Activated CD4-positive, alpha-beta T cell treated with anti-CD3 and anti-CD28 coated beads, Interleukin-2, amount 10 ng/mL, durations not matched to agents 24 days and 14 days (primary cell): ENCODE measurements at places on chromosomes 2 and 18. TPM values are rescaled to one million over a fixed set of nuclear protein-coding genes. Genes with fewer than 3 reads are reported as not detected.

DNA sequence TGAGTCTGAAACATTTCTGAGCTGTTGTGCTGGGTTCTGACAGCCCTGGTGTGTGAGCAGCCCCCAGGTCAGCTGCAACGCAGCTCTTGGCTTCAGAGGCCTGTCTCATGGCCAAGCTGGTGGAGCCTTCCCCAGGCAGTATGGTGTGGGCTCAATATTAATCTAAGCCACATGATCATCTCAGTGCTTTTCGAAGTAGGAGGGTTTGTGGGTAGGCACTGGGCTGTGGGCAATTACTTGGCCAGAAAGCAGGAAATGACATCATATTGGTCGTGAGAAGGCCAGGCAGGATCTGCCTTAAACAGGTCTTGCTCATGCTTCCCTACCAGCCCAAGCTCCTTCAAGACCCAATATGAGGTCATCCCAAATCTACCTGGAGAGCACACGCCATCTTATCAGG lies 26.9 kb downstream of the LOXHD1 start:
- H3K27me3 ChIP-seq = peaks cover 5% of the 10 kb centered on the region
- H3K4me3 ChIP-seq = no peak overlapping the region
- no peak for DNase-seq
- H3K27ac ChIP-seq = no peak overlapping the region

DNA sequence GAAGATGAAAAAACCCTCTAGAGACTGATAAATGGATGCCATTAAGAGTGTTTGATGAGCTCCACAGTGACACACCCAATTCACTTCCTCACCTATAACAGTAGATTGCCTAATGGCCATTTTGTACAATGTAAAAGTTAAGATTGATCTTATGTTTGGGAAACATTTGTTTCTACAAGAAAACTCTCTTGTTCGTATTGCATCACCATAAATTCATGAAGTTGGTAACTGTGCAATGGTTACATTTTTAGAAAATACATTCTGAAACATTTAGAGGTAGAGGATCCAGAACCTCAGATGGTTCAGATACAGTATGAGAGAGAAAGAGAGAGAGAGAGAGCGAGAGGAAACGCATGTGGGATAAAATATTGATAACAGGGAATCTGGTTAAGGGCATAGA lies 31.8 kb downstream of the DAPL1 start:
- no peak overlapping the region for H3K4me3 ChIP-seq
- no peak overlapping the region for H3K27ac ChIP-seq
- peaks cover 2% of the 10 kb centered on the region for H3K27me3 ChIP-seq
- no peak for DNase-seq
- no peaks in the 10 kb centered on the region for H3K36me3 ChIP-seq
- H3K4me1 ChIP-seq = no peaks in the 10 kb centered on the region

DNA sequence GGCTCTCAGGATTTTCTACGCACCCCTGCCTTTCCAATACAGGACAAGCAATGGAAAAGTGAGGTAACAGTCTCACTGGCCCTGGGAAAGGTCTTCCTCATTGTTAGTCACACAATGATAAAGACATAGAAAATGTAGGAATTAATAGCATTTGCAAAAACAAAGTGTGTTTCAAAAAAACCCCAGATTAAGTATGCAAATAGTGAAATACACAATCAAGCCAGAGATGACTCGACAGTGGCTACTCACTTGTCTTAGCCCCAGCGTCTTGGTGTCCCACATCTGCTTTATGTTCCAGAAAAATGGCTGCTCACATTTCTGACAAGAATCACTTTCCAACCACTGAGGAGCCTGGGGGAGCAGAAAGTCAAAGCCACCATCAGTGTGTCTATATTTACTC lies 47.0 kb upstream of the AP1S3 start:
- no peak for DNase-seq
- H3K36me3 ChIP-seq = peaks cover 63% of the 10 kb centered on the region
- H3K27ac ChIP-seq = peak overlapping the region; percentile 73
- H3K4me3 ChIP-seq = no peak overlapping the region
- no peaks in the 10 kb centered on the region for H3K27me3 ChIP-seq

Gene HMSD
- total RNA-seq = 16.8 and 25.0 TPM in 2 replicates

DNA sequence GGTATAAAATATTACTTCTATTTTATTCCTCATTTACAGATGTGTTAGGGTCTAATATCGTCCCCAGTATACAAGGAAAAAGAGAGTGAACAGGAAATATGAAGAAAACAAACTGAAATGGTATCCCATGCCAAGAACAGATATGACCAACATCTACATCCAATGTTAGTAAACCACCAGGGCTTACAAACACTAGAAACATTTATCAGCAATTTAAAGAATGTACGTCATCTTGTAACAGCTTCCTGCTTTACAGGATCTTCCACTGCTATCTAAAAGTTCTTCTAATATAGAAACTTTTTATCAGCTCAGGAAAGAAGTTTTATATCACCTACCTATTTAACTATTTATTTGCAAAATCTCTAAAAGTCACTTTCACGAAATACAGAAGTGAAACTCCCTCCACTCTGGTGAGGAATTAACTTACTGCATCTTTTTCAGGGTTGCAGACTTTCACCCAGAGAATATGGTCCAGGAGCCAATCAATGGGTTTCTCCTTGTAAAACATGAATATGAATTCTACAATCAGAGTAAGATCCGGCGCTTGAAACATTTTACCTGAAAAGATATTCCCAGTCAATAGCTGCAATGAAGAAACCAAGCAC lies 35.2 kb downstream of the UNC50 start:
- H3K4me1 ChIP-seq = peaks cover 6% of the 10 kb centered on the region
- no peak overlapping the region for H3K27ac ChIP-seq
- DNase-seq = no peak
- H3K4me3 ChIP-seq = no peak overlapping the region
- H3K36me3 ChIP-seq = peaks cover 40% of the 10 kb centered on the region

- H3K4me3 ChIP-seq = no peak overlapping the region
- H3K36me3 ChIP-seq = no peaks in the 10 kb centered on the region
- no peaks in the 10 kb centered on the region for H3K4me1 ChIP-seq
- peaks cover 56% of the 10 kb centered on the region for H3K27me3 ChIP-seq
These were observed 3.8 kb downstream of the ZNF532 start for GRCh38 chr18:58868440-58868839.

Gene LRRC30
- total RNA-seq = not detected in 2 replicates

GRCh38 chr2:128092656-128093055 lies 1.7 kb downstream of the UGGT1 start:
- H3K36me3 ChIP-seq = peaks cover 15% of the 10 kb centered on the region
- H3K4me3 ChIP-seq = peak overlapping the region; percentile 89
- H3K27me3 ChIP-seq = no peaks in the 10 kb centered on the region
- DNase-seq = no peak
- no peak overlapping the region for H3K27ac ChIP-seq

Gene C2orf15
- 0.26 and 0.40 TPM in 2 replicates for total RNA-seq

Gene FOXI3
- not detected in 2 replicates for total RNA-seq

- no peak overlapping the region for H3K27ac ChIP-seq
- no peak for DNase-seq
- H3K27me3 ChIP-seq = peaks cover 20% of the 10 kb centered on the region
- H3K36me3 ChIP-seq = no peaks in the 10 kb centered on the region
- H3K4me1 ChIP-seq = no peaks in the 10 kb centered on the region
These were observed 43.2 kb downstream of the ZBTB7C start for GRCh38 chr18:48365965-48366364.

- no peak overlapping the region for H3K27ac ChIP-seq
- no peaks in the 10 kb centered on the region for H3K4me1 ChIP-seq
- peaks cover 13% of the 10 kb centered on the region for H3K27me3 ChIP-seq
- no peak overlapping the region for H3K4me3 ChIP-seq
- H3K36me3 ChIP-seq = no peaks in the 10 kb centered on the region
- DNase-seq = no peak
These were observed 45.5 kb upstream of the CAVIN2 start for GRCh38 chr2:191892391-191892790.

GRCh38 chr2:159936471-159936870 lies 125.9 kb downstream of the PLA2R1 start:
- no peak overlapping the region for H3K27ac ChIP-seq
- H3K27me3 ChIP-seq = peaks cover 6% of the 10 kb centered on the region
- no peak overlapping the region for H3K4me3 ChIP-seq
- DNase-seq = no peak
- no peaks in the 10 kb centered on the region for H3K36me3 ChIP-seq
- no peaks in the 10 kb centered on the region for H3K4me1 ChIP-seq

GRCh38 chr2:30688956-30689401 lies 118.3 kb downstream of the CAPN13 start:
- DNase-seq = peak; percentile 51
- no peak overlapping the region for H3K4me3 ChIP-seq
- H3K27me3 ChIP-seq = peaks cover 7% of the 10 kb centered on the region
- no peaks in the 10 kb centered on the region for H3K36me3 ChIP-seq

Gene GULP1
- not detected in 2 replicates for total RNA-seq

DNA sequence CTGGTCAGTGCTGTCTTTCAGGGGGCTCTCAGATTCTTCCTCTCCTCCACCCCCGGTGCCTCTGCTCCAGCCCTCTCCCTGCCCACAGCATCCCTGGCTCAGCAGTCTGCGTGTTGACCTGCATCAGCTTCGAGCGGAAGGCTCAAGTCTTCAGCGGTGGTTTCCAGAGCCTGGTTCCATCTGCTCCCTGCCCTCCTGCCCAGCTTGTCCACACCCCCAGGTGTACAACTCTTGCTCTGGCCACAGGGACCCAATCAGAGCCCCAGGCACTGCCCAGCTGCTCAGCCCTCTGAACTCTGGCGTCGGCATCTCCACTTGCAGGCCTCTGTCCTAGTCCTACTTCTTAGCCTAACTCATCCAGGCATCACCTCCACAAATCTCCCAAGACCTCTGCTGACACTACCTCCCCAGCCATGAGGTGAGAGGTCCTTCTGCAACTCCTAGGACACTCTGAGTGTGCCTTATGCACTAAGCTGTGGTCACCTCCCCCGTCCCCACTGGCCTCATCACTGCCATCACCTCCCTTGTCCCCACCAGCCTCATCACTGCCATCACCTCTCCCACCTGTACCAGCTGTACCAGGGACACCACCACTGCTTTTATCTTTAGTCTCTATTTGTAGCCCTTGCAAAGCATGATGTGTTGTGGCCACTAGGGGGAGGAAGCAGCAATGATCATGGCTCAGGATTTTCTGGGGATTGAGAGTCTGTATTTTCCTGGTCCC lies 60.9 kb downstream of the EDAR start:
- no peak overlapping the region for H3K4me3 ChIP-seq
- peak; percentile 80 for DNase-seq
- H3K4me1 ChIP-seq = no peaks in the 10 kb centered on the region
- H3K27ac ChIP-seq = peak overlapping the region; percentile 28

DNA sequence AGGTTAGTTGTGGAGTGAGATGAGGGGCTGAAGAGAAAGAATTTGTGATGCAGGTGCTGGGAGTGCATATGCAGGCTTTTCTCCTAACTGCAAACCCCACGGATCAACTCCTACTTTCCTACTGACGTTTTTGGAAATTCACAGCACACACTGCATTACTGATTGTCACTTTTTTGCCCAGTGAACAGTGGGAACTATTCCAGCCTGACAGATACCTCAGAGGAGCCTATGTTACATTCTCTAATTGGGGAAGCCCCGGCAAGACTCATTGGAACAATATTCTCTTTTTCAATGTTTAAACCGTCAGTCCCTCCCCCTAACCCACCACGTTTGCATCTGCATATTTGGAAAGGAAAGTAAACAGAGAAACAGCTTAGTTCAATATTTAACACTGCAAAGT lies 126.2 kb downstream of the DPP4 start:
- H3K27me3 ChIP-seq = peaks cover 9% of the 10 kb centered on the region
- peak overlapping the region; percentile 44 for H3K27ac ChIP-seq
- no peak overlapping the region for H3K4me3 ChIP-seq
- H3K36me3 ChIP-seq = no peaks in the 10 kb centered on the region
- H3K4me1 ChIP-seq = peaks cover 38% of the 10 kb centered on the region

Gene RGPD3
- total RNA-seq = 0.21 TPM in 2 replicates

Gene HRH4
- 0.79 and 1.6 TPM in 2 replicates for total RNA-seq

Gene MERTK
- 0.57 and 0.63 TPM in 2 replicates for total RNA-seq

DNA sequence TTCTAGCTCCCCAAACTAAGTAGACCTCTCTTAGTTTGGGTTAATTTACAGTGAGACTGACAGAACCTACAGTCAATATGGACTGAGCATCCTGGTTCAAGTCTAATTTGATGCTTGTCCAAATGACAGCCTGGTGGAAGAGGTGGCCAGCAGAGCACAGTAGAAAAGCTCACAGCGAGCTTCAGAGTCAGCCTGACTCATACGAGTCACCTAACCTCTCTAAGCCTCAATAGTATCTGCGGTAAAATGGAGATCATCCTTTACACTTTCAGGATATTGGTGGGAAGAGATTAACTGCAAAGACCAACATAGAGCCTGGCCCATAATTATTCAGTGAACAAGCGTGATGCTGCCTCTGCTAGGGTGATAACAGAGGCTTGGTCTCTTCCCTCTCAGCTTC lies 54.5 kb downstream of the DOCK10 start:
- peak overlapping the region; percentile 71 for H3K27ac ChIP-seq
- H3K27me3 ChIP-seq = no peaks in the 10 kb centered on the region
- H3K4me3 ChIP-seq = no peak overlapping the region
- peaks cover 45% of the 10 kb centered on the region for H3K36me3 ChIP-seq
- peaks cover 81% of the 10 kb centered on the region for H3K4me1 ChIP-seq
- DNase-seq = no peak

- H3K36me3 ChIP-seq = no peaks in the 10 kb centered on the region
- DNase-seq = no peak
- no peaks in the 10 kb centered on the region for H3K4me1 ChIP-seq
- no peak overlapping the region for H3K27ac ChIP-seq
- no peaks in the 10 kb centered on the region for H3K27me3 ChIP-seq
- no peak overlapping the region for H3K4me3 ChIP-seq
These were observed 225.2 kb downstream of the ZNF521 start for GRCh38 chr18:25126751-25127150.

Gene AQP12A
- not detected in 2 replicates for total RNA-seq
